ENCODE measurements at places on chromosomes 7 and 10.

GRCh38 chr10:15744217-15744865, 24.6 kb upstream of the ITGA8 start:
- DNase-seq: peak; percentile 9

DNA sequence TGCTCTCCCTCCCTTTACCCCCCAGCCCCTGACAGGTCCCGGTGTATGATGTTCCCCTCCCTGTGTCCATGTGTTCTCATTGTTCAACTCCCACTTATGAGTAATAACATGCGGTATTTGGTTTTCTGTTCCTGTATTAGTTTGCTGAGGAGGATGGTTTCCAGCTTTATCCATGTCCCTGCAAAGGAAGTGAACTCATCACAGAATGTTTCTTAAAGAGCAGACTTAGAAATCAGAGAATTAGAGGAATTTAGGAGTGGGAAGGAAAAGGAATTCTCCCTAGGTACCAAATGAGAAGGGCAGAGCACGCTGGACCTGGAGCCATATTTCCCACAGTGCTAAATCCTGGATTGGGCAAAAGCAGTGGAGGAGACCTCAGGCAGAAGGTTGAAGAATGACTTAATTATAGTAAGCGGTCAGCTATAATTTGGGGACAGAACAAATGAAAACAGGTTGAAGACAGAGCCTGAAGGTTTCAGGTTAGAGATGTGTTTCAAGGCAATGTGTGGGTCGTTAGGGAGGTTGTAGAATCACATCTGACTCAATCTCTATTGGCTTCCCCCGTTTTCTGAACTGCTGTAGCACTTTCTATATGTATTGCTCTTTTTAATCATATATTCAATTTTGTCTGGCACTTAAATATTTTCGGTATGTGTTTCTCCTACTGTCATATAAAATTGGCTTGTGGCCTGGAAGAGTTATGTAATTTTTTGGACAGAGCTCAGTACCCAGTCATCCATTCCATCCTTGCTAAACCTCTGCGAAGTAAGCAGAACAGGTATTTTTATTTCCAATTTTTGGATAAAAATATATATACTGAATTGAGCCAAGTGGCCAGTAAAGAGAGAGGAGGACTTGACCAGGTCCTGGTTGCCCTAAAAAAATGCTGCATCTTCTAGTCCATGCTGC, 210.5 kb upstream of the KLF6 start:
- DNase-seq: no peak

DNA sequence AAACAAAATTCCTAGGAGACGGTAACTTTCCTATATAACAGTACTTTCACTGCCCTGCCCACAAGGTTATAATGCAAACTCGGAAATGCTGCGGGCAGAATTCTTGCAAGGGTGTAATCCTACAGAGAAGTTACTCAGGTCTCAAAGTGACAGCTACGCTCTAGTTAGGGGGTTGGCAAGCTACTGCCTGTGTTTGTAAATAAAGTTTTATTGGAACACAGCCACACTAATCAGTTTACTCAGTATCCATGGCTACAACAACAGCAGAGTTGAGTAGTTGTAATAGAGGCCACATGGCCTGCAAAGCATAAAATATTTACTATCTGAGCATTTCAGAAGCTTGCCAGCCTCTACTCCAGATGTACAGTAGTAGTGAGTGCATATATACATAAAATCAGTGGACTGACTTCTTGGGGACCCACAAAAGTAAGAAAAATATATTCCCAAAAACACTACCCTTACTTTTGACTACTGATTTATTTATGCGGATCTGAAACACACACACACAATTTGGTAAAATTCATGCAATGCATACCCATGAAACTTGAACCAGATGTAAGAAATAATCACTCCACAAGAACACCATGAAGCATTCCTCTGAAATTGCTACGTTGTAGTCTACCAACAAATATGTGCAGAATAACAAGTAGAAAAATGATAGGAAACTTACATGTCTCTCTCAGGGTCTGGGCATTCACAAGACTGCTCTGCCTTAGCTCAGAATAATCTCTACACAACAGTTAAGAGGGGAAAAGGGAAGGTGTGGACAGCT, 53.0 kb downstream of the SMURF1 start:
- DNase-seq: no peak

GRCh38 chr7:102270178-102270887, 16.3 kb upstream of the SH2B2 start:
- DNase-seq: no peak

GRCh38 chr10:112209684-112210131, 26.1 kb upstream of the GPAM start:
- DNase-seq: no peak

GRCh38 chr10:86674912-86675311, 6.6 kb downstream of the LDB3 start:
- no peak for DNase-seq

GRCh38 chr7:142477079-142477651, 219.3 kb upstream of the PRSS58 start:
- no peak for DNase-seq

- no peak for DNase-seq
Measured at GRCh38 chr10:46080886-46081285, 34.8 kb upstream of the MSMB start.

GRCh38 chr7:23293500-23294073, 5.6 kb upstream of the MALSU1 start:
- no peak for DNase-seq

- no peak for DNase-seq
Measured at GRCh38 chr7:16668978-16669377, 23.0 kb downstream of the BZW2 start.

DNA sequence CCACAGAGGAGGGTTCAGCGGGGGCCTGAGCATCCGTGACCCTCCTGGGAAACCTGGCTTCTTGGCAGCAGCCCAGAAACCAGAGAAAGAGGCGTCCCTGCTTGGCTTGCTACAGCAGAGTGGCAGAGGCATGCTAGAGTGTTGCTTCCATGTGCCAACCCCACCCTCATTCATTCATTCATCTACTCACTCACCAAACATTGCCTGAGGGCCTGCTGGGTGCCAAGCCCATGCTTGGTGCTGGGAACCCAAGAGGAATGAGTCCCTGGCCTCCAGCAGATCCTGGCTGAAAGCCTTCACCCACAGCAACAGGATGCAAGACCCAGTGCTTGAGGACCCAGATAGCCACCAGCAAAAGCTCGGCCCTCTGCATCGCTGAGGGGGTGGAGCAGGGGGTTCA, 129.0 kb downstream of the CDH23 start:
- DNase-seq: no peak

- no peak for DNase-seq
Measured at GRCh38 chr7:143485500-143485899, 7.8 kb downstream of the TAS2R41 start.

DNA sequence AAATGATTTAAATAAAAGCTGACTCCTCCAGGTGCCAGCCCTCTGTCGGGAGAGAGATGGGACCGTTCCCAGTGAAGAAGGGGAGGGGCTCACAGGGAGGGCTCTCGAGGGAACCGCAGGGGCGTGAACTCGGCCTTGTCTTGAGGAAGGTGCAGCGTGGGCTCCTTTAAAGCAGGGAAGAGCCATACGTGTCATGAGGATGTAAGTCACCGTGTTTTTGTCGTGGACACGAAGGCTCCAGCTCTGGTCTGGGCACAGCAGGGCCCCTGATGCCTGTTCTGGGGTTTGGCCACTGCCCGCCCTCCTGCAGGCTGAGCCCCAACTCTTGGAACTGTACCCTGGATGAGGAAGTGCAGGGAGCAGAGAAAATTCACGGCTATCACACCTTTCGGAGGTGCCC, 45.0 kb downstream of the JAKMIP3 start:
- DNase-seq: no peak

Data from stimulated activated CD4-positive, alpha-beta T cell treated with anti-CD3 and anti-CD28 coated beads, Interleukin-15, amount 100 ng/mL, for 48 hours (primary cell).